ENCODE measurements at places on chromosomes 1 and 21. TPM values are rescaled to one million over a fixed set of nuclear protein-coding genes. Genes with fewer than 3 reads are reported as not detected.

Gene COX20
- total RNA-seq: 14.0 TPM

Gene LINGO4
- total RNA-seq: not detected

Gene SAMD13
- total RNA-seq: 0.85 TPM

Gene NBPF20
- 2.4 TPM for total RNA-seq

Gene ZBTB18
- 9.9 TPM for total RNA-seq

Gene CD5L
- not detected for total RNA-seq

Gene SPATA45
- total RNA-seq: not detected

Gene TEDDM1
- not detected for total RNA-seq

Gene CLCA4
- total RNA-seq: 26.7 TPM

Gene UBL4B
- total RNA-seq: not detected

Gene AUNIP
- 4.8 TPM for total RNA-seq

Gene COL16A1
- 159 TPM for total RNA-seq

Data from nasal cavity respiratory epithelium epithelial cell of viscerocranial mucosa (primary cell).